ENCODE measurements at places on chromosomes 3 and 15.

- DNase-seq = no peak
These were observed 484.5 kb downstream of the TAFA4 start for GRCh38 chr3:68447885-68448284.

- no peak for DNase-seq
These were observed 292.8 kb upstream of the LYSMD4 start for GRCh38 chr15:100026041-100026440.

DNA sequence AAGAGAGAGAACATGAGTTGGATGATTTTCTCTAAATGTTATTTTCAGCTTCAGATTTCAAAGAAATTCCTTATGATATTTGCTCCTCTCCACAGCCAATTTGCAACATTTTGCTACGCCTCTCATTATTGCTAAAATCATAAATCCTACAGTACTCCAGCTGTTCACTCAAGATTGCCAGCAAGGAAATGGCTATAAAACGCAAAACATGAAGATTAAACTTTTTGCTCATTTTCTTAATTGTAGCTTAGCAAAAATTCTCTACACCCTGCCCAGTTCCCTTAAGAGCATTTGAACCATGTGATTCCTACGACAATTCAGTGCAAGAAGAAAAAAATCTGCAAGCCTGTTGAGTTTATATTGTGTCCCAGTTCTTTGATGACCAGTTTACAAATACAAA is 6.8 kb downstream of the CHRNA3 start:
- no peak for DNase-seq

GRCh38 chr3:98982351-98982750 is 80.9 kb upstream of the DCBLD2 start:
- DNase-seq = no peak

GRCh38 chr3:50337175-50337861 is 3.3 kb downstream of the RASSF1 start:
- DNase-seq = peak; percentile 98

Data from HepG2 (cell line).